Right lung (tissue), 10 donors: ENCODE measurements at places on chromosomes 5 and 9. TPM values are rescaled to one million over a fixed set of nuclear protein-coding genes. Genes with fewer than 3 reads are reported as not detected.

C9 gene
- not detected for polyA plus RNA-seq

DNA sequence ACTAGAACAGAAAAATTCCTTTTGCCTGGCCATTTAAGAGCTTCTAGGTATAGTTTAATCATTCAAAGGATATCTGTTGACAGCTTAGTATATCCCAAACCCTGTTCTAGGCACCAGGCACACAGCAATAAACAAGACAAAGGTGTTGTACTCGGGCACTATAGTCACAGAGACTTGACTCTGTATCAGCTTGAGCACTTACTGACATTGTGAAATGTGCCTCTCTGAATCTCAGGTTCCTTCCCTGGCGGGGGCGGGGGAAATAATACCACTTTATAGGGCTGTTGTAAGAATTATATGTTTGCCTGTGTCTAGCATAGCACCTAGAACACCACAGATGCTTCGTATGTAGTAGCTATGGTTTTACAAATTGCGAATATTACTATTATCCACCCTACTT is 104.5 kb downstream of the NR6A1 start:
- DNase-seq = no peak

GRCh38 chr5:78915170-78915569 is 69.9 kb downstream of the ARSB start:
- DNase-seq = no peak

OMD gene
- 0.85 TPM for polyA plus RNA-seq

DNA sequence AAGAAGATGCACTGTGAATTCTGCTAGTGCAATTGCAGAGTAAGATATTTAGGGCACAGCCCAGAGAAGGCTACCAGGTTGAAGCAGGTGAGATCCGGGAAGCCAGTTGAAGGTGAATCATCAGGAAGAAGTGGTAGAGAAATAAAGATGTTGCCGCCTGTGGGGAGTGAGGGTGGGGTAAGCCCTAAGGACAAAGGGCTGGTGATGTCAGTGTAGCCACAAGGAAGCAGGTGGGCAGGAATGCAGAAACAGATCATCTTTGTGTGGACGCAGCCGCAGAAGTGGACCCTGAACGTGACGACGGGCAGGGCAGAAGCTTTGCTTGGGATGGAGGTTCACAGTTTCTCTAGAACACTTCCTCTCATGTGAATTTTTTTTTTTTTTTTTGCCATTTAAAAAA is 164.2 kb downstream of the ACTL7B start:
- DNase-seq = no peak

DNA sequence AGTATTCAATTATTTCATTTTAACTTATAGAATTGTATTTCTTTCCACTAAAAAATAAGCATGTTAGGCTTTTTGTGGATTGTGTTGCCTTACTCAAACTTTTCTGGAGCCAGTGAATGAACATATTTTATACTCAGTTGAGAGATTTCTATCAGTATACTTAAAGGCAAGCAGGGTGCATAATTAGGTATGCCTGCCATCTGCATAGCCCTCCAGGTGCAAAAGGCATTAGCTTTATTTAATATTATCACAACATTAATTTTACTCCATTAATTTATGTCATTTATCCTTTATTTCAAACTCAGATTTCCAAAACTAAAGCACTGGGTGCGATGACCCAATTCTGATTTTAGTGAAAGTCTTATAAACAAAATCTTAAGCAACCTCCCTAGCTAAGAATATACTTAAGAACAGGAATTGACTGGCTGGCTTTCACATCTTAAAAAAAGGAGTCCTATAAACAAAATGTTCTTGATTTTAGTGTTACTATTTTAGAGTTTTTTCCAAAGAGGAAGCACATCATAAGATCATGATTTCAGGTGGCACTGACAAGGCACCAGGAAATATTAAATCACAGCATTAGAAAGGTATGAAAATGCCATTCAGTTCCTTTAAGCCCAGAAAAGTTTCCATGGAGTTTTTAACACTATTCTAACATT is 178.4 kb downstream of the MPDZ start:
- DNase-seq = no peak

DNA sequence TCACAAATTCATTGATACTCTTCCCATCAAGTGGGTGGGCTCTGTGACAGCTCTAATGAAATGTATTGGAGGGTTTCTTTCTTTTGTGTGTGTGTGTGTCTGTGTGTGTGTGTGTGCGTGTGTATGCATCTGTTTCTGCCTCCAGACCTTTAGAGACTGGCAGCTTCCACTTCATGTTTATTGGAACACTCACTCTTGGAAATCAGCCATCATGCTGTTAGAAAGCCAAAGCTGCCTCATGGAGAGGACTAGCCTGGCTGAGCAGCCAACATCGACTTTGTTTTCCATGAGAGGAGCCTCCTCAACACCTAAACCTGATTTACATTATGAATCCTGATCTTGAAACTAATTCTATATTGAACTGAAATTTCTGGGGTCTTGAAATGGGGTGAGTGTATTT is 128.5 kb upstream of the FAM174A start:
- no peak for DNase-seq

DNA sequence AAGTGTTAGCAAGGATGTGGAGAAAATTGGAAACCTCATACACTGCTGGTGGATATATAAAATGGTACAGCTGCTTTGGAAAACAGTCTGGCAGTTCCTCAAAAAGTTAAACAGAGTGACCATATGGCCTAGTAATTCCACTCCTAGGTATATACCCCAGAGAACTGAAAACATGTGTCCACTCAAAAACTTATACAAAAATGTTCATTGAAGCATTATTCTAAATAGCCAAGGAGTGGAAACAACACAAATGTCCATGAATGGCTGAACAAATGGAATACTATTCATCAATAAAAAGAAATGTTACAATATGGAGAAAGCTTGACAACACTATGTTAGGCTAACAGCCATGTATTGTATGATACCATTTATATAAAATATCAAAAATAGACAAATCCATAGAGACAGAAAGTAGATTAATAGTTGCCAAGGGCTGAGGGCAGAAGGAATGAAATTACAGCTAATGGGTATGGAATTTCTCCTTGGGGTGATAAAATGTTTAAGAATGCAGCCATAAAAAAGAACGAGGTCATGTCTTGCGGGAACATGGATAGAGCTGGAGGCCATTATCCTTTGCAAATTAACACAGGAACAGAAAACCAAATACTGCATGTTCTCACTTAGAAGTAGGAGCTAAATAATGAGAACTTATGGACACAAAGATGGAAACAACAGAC is 33.6 kb upstream of the FBP1 start:
- no peak for DNase-seq

DMGDH gene
- 2.2 TPM for polyA plus RNA-seq

GRCh38 chr5:84202136-84202535 is 182.5 kb downstream of the EDIL3 start:
- no peak for DNase-seq

TEK gene
- polyA plus RNA-seq = 41.4 TPM

SVEP1 gene
- polyA plus RNA-seq = 15.8 TPM

- DNase-seq = no peak
These were observed 6.4 kb downstream of the SPINK6 start for GRCh38 chr5:148209151-148209770.

LCN9 gene
- not detected for polyA plus RNA-seq

GRCh38 chr9:96486386-96487028 is 36.5 kb downstream of the HABP4 start:
- no peak for DNase-seq

DNA sequence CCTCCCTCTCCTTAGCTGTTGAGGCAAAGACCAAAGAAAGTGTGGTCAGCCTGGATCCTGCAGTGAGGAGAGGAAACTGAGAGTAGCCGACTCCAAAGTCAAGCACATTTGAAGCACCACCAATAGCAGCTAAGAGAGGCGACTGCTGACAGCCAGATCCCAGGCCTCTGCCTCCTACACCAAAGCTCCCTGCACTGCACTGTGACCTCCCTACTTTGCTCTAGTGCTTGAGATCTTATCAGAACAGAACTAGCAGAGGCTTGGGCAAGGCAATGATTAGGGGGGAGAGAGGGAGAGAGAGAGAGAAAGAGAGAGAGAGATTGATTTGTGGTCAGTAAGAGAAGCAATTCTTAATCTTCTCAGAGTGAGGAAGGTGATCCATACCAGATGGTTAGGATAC is 216.3 kb downstream of the CDK5RAP2 start:
- DNase-seq = no peak

- DNase-seq = no peak
These were observed 500.9 kb downstream of the DIRAS2 start for GRCh38 chr9:90141723-90142122.

DNA sequence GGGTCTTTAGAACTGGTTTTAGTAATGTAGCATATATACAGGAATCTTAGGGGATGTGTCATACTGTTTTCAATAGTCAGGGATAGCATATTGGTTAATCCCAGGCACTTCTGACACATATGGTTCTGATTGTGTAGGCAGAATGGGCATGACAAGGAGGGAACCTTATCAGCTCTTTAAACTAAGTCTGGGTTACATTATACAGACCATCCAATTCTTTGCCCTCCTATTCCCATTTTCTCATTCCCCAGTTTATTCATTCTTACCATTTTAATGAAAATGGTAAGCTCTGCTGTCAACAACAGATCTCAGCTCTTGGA is 85.1 kb downstream of the NDUFAF2 start:
- no peak for DNase-seq
